ENCODE measurements at places on chromosomes 6 and 20. TPM values are rescaled to one million over a fixed set of nuclear protein-coding genes. Genes with fewer than 3 reads are reported as not detected.

- no peaks in the 10 kb centered on the region for H3K27me3 ChIP-seq
- H3K27ac ChIP-seq = no peak overlapping the region
- H3K4me1 ChIP-seq = no peaks in the 10 kb centered on the region
- H3K4me3 ChIP-seq = no peak overlapping the region
These were observed 144.8 kb upstream of the FOXA2 start for GRCh38 chr20:22729180-22729579.

DNA sequence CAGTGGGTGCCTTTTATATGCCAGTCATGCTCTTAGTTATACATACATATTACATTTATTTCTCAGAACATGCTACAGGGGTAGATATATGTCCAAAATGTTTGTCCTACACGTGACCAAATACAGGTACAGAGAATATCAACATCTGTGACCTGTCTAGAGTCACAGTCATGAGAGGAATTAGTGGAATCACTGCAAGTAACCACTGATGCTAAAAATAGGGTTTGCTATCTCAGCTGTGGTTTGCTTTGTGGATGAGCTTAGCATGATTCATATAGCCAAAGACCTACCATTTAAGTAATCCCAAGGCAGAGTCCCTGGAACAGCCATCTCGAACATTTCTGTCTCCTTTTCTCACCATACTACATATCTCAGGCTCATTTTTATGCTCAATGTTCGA is 32.3 kb downstream of the GSTA3 start:
- no peak overlapping the region for H3K4me3 ChIP-seq
- no peak for DNase-seq
- H3K4me1 ChIP-seq = no peaks in the 10 kb centered on the region
- H3K27me3 ChIP-seq = peaks cover 2% of the 10 kb centered on the region
- no peak overlapping the region for H3K27ac ChIP-seq
- H3K36me3 ChIP-seq = no peaks in the 10 kb centered on the region

GRCh38 chr6:134379076-134379475 is 61.2 kb upstream of the SGK1 start:
- H3K27me3 ChIP-seq = no peaks in the 10 kb centered on the region
- H3K4me3 ChIP-seq = peak overlapping the region; percentile 35
- peak; percentile 87 for DNase-seq
- H3K4me1 ChIP-seq = peaks cover 40% of the 10 kb centered on the region

- H3K27me3 ChIP-seq = no peaks in the 10 kb centered on the region
- no peak overlapping the region for H3K27ac ChIP-seq
- no peaks in the 10 kb centered on the region for H3K36me3 ChIP-seq
- no peak overlapping the region for H3K4me3 ChIP-seq
- DNase-seq = no peak
These were observed 29.3 kb upstream of the EZR start for GRCh38 chr6:158848490-158848895.

The MYCT1 gene
- total RNA-seq = not detected

DNA sequence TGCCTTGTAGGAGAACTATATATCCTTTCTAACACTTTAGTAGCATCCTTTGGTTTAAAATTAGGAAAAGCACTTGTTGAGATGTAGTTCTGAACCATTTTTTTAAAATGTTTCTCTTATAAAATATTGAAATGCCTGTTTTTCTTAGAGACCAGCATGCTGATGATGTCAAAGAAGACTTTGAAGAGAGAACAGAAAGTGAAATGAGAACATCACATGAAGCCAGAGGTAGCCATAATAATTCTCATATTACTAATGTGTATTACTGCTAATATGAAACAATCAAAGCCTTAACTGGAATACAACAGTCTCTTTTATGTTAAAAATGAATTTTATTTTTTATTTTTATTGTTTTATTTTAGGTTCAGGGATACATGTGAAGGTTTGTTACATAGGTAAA is 102.0 kb downstream of the SAMD3 start:
- no peak overlapping the region for H3K4me3 ChIP-seq
- peaks cover 16% of the 10 kb centered on the region for H3K4me1 ChIP-seq
- no peaks in the 10 kb centered on the region for H3K27me3 ChIP-seq
- peaks cover 14% of the 10 kb centered on the region for H3K36me3 ChIP-seq
- H3K27ac ChIP-seq = no peak overlapping the region

DNA sequence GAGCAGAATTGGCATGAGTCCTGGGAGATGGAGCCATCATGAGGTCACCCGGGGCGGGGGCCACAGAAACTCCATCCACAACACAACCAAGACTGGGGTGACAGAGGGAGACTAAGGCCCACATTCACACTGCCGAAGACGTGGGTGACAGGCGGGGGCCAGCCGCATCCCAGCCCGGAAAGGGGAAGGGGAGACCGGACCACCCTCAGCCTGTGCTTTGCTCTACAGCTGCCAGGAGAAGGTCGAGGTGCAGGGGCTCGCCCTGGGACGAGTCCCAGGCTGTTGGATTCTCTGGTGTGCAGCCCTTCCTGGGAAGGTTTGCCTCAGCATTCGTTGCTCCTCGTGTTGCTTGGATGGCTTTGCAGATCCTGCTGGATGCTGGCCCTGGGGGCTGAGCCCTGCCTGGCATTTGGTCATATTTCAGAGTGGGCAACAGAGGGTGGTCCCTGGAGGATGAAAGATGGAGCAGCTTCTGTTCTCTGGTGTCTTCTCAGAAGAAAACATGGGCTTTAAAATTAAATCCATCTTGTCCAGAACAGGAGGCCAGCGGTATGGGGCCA is 328.9 kb downstream of the TAF4 start:
- H3K27ac ChIP-seq = no peak overlapping the region
- DNase-seq = no peak
- no peak overlapping the region for H3K4me3 ChIP-seq
- H3K27me3 ChIP-seq = peaks cover 5% of the 10 kb centered on the region
- H3K36me3 ChIP-seq = no peaks in the 10 kb centered on the region

The KPNA5 gene
- 8.4 TPM for total RNA-seq

- H3K27me3 ChIP-seq = no peaks in the 10 kb centered on the region
- H3K27ac ChIP-seq = no peak overlapping the region
- no peaks in the 10 kb centered on the region for H3K36me3 ChIP-seq
- H3K4me3 ChIP-seq = no peak overlapping the region
These were observed 167.6 kb downstream of the PTPRT start for GRCh38 chr20:43022081-43022480.

GRCh38 chr6:111642463-111643158 is 36.9 kb upstream of the TRAF3IP2 start:
- DNase-seq = peak; percentile 73
- H3K27me3 ChIP-seq = no peaks in the 10 kb centered on the region
- H3K36me3 ChIP-seq = peaks cover 7% of the 10 kb centered on the region

GRCh38 chr6:79672631-79673111 is 41.5 kb downstream of the SH3BGRL2 start:
- no peaks in the 10 kb centered on the region for H3K36me3 ChIP-seq
- no peaks in the 10 kb centered on the region for H3K27me3 ChIP-seq
- peaks cover 32% of the 10 kb centered on the region for H3K4me1 ChIP-seq
- no peak overlapping the region for H3K4me3 ChIP-seq
- no peak for DNase-seq

DNA sequence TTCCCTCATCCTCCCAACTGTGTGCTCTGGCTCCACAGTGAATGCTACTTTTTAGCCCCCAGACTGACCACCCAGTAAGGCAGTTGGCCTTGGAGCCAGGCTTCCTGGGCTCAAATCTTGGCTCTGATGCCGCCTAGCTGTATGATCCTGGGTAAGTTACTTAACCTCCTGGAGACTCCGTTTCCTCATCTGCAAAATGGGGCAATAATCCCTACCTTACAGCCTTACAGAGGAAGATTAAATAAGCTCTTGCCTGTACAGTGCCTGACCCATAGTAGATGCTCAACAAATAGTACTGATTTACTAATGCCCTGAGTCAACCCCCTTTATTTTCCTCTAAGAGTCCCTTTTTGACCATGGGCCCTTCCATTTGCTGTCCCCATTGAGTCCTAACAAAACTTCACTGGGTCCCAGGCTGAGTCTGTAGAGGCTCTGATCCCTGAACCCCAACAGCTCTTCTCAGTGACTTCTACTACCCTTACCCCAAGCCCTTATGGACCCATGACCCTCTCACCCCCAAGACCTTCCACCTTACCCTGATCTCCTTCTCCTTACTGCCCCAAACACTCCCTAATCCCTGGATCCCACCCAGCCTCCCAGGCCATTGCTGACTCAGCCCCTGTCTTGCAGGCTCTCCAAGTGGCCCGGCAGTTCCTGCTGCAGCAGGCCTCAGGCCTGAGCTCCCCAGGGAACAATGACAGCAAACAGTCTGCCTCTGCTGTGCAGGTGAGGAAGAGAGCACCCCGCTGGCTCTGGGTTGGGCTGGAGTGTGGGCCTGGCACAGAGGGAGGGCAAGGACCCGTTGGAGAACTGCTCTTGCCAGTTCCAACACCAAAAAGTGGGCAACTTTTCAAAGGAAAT is 31.4 kb downstream of the FOXP4 start:
- DNase-seq = no peak
- no peaks in the 10 kb centered on the region for H3K27me3 ChIP-seq
- H3K4me3 ChIP-seq = no peak overlapping the region

GRCh38 chr6:21692721-21693120 is 99.2 kb downstream of the SOX4 start:
- H3K27ac ChIP-seq = no peak overlapping the region
- no peaks in the 10 kb centered on the region for H3K4me1 ChIP-seq
- DNase-seq = no peak
- H3K4me3 ChIP-seq = no peak overlapping the region
- H3K27me3 ChIP-seq = no peaks in the 10 kb centered on the region

DNA sequence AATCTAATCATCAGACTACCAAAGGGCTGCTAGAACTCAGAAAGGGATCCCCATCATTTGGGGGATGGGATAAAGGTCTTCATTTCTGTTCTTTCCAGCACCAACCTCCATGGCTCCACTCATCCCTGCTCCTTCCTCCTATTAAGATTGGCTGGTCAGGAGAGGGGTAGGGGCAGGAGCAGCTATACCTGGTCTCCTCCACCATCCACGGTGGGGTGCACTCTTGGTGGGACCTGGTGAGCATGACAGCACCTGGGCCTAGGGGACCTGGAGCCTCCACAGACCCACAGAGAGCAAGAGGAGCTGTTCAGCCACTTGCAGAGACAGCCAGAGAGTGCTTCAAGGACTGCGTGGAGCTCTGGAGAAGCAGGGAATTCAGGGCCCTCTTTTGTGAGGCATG is 6.1 kb upstream of the ULBP2 start:
- H3K27me3 ChIP-seq = peaks cover 72% of the 10 kb centered on the region
- H3K4me3 ChIP-seq = no peak overlapping the region
- peaks cover 27% of the 10 kb centered on the region for H3K4me1 ChIP-seq
- DNase-seq = no peak

The PAX1 gene
- total RNA-seq = not detected

DNA sequence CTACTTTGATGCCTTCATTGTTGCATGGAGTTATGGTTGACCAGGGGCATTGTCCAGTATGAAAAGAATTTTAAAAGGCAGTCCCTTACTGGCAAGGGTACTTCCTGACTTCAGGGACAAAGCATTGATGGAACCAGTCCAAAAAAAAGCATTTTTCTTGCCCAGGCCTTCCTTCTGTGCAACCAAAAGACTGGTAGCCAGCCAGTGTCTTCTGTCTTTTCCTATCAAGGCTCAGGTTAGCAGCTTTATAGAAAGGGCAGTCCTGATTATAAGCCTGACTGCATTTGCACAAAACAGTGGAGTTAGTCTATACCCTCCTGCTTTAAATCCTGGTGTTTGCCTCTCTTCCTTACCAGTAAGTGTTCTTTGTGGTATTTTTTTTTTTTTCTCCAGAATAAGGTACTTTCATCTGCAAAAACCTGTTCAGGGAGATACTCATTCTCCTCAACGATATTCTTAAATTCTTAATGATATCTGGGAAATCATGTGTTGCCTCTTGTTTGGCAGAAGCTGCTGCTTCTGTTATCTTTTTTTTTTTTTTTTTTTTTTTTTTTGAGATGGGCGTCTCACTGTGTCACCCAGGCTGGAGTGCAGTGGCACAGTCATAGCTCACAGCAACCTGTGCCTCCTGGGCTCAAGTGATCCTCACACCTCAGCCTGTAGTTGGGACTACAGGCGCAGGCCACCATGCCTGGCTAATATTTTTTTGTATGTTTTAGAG is 33.9 kb downstream of the SCAF8 start:
- peaks cover 75% of the 10 kb centered on the region for H3K4me1 ChIP-seq
- H3K27me3 ChIP-seq = no peaks in the 10 kb centered on the region
- no peak for DNase-seq
- H3K27ac ChIP-seq = no peak overlapping the region
- peaks cover 3% of the 10 kb centered on the region for H3K36me3 ChIP-seq

DNA sequence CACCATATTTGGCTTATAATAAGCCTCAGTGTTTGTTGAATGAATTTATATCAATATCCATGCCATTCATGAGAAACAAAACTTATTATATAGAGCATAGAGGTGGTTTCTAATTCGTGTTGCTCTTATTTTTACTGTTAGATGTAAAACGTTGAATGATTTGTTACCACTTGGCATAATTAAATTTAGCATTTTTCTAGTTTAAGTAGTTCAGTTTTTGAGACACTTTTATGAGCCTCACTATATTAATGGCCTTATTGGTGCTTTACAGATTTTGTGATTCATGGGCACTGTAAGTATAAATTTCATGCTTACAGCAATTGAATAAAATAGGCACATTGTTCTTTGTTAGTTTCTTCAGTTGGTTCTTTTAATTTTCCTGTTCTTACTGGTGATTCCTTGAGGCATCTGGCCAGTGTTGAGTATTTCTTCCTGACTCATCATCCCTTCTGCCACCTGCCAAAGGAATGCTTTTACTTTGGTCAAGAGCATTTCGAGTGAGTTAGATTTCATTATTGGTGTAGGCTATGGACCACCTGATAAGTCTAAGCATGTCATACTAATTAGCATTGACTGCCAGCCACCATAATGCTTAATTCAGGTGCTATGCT is 34.8 kb downstream of the CDKAL1 start:
- no peak overlapping the region for H3K4me3 ChIP-seq
- no peak for DNase-seq
- H3K27ac ChIP-seq = no peak overlapping the region
- H3K4me1 ChIP-seq = peaks cover 22% of the 10 kb centered on the region
- H3K27me3 ChIP-seq = no peaks in the 10 kb centered on the region
- H3K36me3 ChIP-seq = peaks cover 7% of the 10 kb centered on the region

DNA sequence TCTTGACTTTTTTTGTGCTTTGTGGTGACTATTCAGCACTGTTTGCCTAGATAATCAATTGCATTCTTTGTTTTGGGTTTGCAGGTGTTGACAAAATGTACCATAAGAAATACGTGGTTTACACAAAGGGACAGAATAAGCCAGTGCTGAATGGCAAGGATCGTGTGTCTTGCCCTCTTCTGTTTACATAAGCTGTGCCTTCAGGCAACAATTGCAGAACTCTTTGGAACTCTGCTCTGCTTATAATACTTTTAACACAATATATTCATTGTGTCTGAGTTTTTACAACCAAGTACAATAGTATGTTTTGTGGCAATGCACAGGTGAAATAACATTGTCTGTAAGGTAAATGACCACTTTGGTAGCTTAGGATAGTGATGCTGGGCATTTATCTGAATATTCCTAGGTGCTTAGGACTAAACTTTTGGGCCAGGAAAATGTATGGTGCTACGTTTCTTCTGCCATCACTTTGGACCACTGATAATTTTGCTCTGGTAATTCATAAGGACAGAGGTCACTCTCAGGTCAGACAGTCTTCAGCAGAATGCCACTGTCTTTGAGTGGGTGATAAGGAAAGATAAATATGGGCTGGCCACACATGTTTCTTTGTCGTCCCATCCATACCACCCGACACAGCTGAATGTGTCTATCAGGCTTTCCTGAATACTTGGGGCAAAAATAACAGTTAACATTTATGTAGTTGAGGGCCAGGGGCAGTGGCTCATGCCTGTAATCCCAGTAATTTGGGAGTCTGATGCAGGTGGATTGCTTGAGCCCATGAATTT is 344.6 kb upstream of the IMPG1 start:
- H3K27ac ChIP-seq = no peak overlapping the region
- H3K4me3 ChIP-seq = no peak overlapping the region
- no peaks in the 10 kb centered on the region for H3K27me3 ChIP-seq
- no peak for DNase-seq

GRCh38 chr6:79544939-79545450 is 7.8 kb upstream of the LCA5 start:
- H3K36me3 ChIP-seq = no peaks in the 10 kb centered on the region
- no peak overlapping the region for H3K27ac ChIP-seq
- DNase-seq = no peak
- peaks cover 4% of the 10 kb centered on the region for H3K27me3 ChIP-seq
- H3K4me1 ChIP-seq = no peaks in the 10 kb centered on the region

Data from activated naive CD4-positive, alpha-beta T cell treated with anti-CD3 and anti-CD28 coated beads for 36 hours (primary cell).